Testis (tissue), 5 donors: ENCODE measurements at places on chromosomes 7 and 10.
A peak's percentile ranks its signal among the peaks of the same experiment; 100 is the strongest.

- DNase-seq, result no peak
Measured at GRCh38 chr10:97752956-97753355, 16.0 kb downstream of the ZFYVE27 start.

- peak; percentile 39 for DNase-seq
Measured at GRCh38 chr10:102230861-102231356, 4.8 kb downstream of the ELOVL3 start.

DNA sequence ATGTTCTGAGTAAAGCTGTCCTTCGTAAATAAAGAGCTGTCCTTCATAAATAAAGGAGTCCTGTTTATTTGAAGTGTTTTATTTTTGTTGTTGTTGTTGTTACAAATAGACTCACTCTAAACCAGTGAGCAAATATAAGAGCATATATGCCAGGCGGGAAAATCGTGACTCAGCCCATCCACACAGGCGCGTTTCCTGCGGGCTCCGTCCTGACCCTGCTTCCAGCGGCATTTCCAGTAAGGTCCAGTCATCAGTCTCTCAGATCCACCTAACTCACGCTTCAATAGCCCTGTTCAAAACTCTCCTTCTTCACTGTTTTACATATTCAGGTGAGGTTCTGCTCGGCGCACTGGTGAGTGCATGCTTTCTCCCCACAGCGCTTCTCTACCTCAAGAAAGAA lies 277.2 kb upstream of the ADARB2 start:
- DNase-seq, result no peak

GRCh38 chr7:70694434-70694970 lies 437.4 kb upstream of the GALNT17 start:
- peak; percentile 35 for DNase-seq

GRCh38 chr7:32891043-32891799 lies at the start of gene KBTBD2:
KBTBD2 (minus strand) TSS chr7:32891760; CDS start chr7:32879604, 12,156 bp downstream.
- peak; percentile 82 for DNase-seq

DNA sequence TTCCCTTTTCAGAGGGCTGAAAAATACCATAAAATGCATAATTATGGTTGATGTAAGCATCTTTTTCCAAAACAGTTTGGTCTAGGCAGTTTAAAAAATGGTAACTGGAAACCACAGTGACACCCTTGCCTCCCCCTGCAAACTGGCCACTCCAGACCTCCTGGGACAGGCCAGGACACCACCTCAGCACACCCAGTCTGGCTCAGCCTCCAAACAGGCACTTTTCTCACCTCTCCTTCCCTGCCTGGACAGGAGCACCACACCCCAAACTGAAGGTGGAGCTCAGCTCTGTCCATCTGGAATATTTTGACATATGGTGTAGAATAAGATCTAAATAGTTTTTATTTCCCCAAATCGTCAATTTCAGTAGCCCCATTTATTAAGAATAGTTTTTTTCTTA lies 78.5 kb downstream of the CDK14 start:
- DNase-seq, result no peak

DNA sequence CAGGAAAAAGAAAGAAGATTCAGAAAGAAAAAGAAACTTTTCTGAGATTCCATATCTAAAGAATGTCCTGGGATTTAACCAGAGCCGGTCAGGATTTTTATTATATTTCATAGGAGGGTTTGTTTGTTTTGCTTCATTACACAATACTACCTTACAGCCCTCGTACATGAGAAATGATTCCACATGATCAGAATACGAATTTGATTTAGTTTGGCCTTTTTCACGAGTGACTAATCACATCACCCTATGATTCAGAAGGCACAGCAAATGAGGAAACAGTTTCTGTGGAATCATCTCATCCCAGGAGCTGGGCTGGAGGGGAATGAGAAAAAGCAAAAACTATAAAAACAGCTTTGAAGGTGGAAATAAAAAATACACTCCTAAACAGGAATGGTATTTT lies 54.7 kb upstream of the VWC2 start:
- DNase-seq, result no peak

DNA sequence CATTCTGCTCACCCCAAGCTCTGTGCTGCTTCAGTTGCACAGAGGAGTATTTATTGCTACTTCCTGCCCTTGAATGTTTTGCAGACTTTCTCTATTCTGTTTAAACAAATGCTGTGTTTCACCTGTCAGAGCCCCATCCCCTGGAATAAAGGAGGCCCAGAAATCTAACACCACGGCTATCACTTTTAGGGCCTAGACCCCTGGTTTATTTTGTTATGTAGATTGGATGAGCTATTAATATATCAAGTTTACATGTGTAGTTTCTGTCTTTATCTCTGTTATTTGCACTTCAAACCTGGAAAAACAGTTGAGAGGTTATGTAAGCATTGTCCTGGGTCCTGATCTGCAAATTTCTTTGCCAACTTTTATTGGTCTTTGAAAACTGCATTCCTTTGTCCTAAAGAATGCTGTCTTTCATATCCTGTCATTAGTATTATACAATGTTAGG lies 630.1 kb downstream of the PARD3 start:
- DNase-seq, result no peak

DNA sequence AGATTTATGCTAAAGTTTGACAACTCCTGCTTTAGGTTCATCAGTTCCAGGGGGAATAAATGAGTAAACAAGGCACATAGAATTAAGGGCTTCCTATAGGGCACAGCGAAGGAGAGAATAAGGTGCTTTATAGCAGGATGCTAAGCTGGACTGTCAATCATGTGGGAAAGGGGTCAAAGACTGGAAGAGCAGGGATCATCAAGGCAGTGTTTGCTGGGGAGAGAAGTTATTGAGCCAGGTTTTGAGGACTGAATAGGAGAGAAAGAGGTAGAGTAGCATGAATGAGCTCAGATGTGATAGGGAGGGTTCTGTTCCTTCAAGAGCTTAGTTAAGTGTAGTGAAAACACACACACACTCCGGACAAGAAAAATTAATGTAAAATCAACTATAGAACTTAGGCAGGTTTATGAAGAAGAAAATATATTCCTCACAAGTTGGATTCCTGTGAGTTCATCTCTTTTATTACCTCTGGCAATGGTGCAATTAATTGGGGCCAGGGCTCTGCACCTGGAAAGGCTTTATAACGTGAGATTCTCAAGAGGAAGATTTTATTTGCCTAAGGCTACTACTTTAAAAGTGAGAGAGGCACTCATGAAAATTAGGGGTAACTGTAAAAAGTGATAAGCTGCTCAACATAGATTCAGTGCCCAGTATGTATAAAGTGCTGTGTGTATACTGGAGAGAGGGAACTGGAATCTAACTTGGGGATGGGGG lies 222.4 kb downstream of the AUTS2 start:
- DNase-seq, result no peak

DNA sequence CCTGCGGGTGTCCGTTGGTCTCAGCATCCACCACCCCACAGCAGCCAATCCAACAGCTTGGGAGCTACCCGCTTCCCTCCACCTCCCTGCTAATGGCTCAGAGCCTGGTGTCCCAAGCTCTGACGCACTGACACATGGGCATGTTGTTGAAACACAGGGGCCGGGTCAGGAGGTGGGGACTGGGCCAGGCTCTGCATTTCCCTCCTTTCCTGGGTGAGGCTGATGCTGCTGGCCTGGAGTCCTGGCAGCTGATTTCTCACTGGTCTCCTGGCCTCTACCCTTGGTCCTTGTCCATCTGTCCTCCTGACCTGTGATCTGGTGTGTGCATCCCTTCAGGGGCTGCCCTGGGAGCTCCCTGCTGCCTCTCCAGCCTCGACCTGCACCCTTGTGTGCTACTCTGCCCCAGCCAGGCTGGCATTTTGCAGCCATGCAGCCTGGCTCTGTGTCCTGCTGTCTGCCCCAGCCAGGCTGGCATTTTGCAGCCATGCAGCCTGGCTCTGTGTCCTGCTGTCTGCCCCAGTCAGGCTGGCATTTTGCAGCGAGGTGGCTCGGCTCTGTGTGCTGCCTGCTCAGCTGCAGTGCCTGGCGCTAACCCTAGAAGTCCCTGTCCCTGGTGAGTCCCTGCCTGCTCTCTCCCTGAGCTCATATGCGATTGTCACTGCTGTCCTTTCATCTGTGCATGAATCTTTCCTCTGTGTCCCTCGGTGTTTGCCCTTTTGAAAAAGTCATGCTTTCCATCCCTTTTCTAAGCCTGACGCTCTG lies 14.0 kb downstream of the AMZ1 start:
- peak; percentile 49 for DNase-seq

DNA sequence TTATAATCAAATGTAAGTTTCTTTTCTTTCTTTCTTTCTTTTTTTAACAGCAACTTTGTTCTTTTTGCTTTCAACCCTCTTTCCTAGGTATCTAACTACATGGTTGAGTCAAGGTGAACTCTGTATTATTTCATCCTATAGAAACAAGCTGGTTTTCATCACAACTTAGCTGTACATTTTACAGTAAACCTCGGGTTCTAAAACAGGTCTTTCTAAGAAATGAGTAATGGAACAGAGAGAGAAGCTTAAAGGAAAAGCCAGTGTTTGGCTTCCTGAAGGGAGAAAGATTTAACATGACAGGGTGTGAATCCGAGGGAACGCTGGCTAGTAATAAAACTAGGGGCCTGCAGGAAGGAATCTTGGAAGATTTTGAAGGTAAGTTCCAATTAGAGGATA lies 143.4 kb upstream of the ITGB1 start:
- no peak for DNase-seq

GRCh38 chr10:71233482-71233892 lies 21.1 kb downstream of the UNC5B start:
- no peak for DNase-seq

- no peak for DNase-seq
Measured at GRCh38 chr7:138608275-138608674, 92.9 kb downstream of the SVOPL start.

- no peak for DNase-seq
Measured at GRCh38 chr10:22673785-22674572, 40.4 kb downstream of the PIP4K2A start.

- no peak for DNase-seq
Measured at GRCh38 chr7:30422922-30423321, 55.7 kb downstream of the NOD1 start.

- no peak for DNase-seq
Measured at GRCh38 chr10:239109-239508, 103.9 kb downstream of the ZMYND11 start.

DNA sequence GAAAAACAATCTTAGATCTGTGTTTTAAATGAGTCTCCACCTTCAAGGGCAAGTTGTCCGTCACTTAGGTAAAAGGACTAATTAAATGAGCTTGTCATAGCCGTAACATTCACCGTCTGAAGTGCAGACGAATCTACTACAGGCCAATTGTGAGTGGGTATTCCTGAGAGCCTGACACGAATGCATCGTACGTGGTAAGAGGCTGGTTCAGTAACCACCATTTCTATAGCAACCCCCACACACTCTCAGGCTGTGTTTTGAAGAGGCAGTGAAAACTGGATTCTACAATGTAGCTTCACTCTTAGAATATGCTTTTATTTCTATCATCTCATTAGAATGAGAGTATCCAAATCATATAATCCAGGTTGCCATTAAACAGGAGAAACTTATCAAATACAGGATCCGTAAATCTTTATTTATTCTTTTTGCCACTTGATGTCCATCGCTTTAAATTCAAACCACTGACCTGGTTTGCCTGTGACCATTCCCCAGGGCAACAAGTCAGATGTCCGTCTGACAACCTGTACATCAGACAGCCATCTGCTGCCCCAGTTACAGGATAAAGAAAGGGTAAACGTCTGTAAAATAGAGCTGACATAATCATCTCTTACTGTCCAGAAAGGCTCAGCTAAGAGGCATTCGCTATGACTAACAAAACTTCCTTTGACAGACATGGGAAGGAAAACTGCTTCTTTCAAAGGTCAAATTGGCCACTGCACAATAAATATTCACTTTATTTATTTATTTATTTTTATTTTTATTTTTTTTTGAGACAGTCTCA lies 70.3 kb upstream of the NMT2 start:
- DNase-seq, result no peak
